Spleen (tissue), 13 donors: ENCODE measurements at places on chromosomes 2 and 18. TPM values are rescaled to one million over a fixed set of nuclear protein-coding genes. Genes with fewer than 3 reads are reported as not detected.

GRCh38 chr18:59848002-59848401 is 51.8 kb upstream of the PMAIP1 start:
- H3K27me3 ChIP-seq = no peaks in the 10 kb centered on the region
- no peaks in the 10 kb centered on the region for H3K36me3 ChIP-seq
- H3K4me1 ChIP-seq = peaks cover 21% of the 10 kb centered on the region
- H3K27ac ChIP-seq = no peak overlapping the region
- no peak for DNase-seq
- no peak overlapping the region for H3K4me3 ChIP-seq

DNA sequence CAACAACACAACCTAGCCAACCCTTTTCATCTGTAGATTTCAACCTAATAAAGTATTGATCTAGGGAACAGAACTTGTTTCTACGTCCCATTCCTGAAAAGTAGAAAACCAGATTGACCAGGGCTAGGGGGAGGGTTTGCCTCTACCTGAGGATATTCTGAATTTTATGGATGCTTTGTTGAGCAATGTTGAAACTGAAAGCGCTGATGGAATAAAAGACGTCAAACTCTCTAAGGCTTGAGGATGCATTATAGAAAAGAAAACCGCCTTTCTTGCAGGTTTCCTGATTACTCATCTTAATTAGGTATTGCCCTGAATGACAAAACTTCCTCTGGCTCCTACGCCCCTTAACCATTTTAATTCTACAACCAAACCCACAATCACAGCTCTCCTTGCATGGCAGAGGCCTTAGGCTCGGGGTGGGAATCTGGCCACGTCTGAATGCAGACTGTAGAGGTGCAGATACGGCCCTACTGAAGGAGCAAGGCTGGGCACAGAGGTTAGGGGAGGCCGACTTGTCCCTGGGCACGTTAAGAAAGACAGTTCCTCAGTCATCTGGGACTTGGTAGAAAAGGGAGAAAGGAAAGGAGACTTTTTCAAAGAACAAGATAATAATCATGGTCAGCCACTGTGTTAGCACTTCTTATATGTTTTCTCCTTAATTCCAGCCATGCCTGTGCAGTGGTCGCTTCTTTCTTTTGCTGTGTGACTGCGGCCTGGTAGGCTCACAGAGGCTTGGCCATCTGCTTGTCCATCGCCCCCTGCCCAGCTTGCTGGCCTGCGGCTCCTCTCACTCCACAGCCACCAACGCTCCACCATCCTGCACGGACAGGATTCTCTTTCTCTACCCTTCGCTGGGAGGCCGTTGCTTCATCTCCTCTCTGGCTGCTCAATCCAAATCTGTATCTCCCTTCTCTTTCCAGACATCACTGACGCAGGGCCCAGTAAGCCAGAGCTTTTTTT is 209.5 kb downstream of the VAPA start:
- no peaks in the 10 kb centered on the region for H3K27me3 ChIP-seq
- H3K27ac ChIP-seq = no peak overlapping the region
- no peak for DNase-seq

- H3K4me3 ChIP-seq = no peak overlapping the region
- no peak overlapping the region for H3K27ac ChIP-seq
- no peaks in the 10 kb centered on the region for H3K4me1 ChIP-seq
- H3K36me3 ChIP-seq = no peaks in the 10 kb centered on the region
- no peaks in the 10 kb centered on the region for H3K27me3 ChIP-seq
These were observed 77.2 kb upstream of the ST6GAL2 start for GRCh38 chr2:106963156-106963555.

- H3K27me3 ChIP-seq = peaks cover 27% of the 10 kb centered on the region
- no peak for DNase-seq
- H3K4me3 ChIP-seq = no peak overlapping the region
- peak overlapping the region; percentile 10 for H3K27ac ChIP-seq
These were observed 10.2 kb upstream of the SPATA3 start for GRCh38 chr2:230985519-230986231.

GRCh38 chr2:65062843-65063825 is 6.9 kb downstream of the CEP68 start:
- no peaks in the 10 kb centered on the region for H3K27me3 ChIP-seq
- H3K27ac ChIP-seq = no peak overlapping the region
- H3K4me1 ChIP-seq = peaks cover 30% of the 10 kb centered on the region
- H3K36me3 ChIP-seq = no peaks in the 10 kb centered on the region
- no peak overlapping the region for H3K4me3 ChIP-seq
- DNase-seq = no peak

DNA sequence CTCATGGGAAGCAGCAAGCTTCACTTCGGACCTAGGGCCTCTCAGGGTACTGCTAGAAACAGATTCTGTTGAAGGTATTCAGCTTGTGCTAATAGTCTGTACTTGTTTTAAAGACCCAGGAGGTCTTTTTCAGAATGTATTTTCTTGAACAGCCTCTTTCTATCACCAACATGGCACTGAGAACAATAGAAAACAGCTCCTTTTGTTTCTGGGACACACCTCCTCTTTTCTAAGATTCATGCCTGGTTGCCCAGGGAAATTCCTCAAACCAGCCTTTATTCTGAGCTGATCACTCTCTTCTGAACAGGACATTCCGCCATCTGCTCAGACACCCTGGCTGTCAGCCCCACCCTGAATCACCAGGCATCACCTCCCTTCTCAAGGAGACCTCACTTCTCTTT is 389.6 kb downstream of the TGIF1 start:
- no peaks in the 10 kb centered on the region for H3K36me3 ChIP-seq
- H3K27me3 ChIP-seq = no peaks in the 10 kb centered on the region
- H3K4me1 ChIP-seq = no peaks in the 10 kb centered on the region
- H3K27ac ChIP-seq = no peak overlapping the region
- no peak for DNase-seq
- H3K4me3 ChIP-seq = no peak overlapping the region

DNA sequence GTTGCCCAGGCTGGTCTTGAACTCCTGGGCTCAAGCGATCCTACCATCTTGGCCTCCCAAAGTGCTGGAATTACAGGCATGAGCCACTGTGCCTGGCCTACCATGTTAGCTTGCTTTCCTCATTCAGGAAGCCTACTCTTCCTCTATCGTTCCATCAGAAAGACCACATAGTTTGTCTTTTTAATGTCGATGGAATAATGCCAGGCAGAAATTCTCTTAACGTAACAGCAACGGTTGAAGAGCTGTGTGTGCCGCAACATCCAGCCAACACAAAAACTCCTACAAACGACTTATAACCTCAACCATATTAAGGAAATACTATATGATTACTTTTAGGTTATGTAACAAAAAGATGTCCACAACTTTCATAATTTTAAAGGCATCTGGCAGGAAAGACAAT is 10.5 kb downstream of the ITGB1BP1 start:
- no peaks in the 10 kb centered on the region for H3K27me3 ChIP-seq
- no peak for DNase-seq
- no peak overlapping the region for H3K27ac ChIP-seq

DNA sequence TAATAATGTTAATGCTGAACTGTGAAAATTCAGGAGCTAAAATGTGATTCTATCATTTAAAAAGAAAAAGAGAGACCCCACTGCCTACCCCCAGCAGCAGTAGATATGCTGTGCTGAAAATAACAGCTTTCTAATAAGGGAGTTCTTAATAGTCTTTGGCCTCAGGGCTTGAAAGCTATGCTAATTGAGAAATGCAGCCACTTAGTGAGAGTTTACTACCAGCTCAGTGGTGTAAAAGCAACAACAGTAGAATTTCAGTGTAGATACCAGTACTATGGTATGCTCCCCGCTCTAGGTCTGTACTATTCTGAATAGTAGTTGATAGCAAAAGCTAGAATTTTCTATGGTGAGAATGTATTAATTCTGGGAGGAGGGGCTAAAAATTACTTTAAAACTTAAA is 303.1 kb upstream of the VWC2L start:
- no peaks in the 10 kb centered on the region for H3K27me3 ChIP-seq

DNA sequence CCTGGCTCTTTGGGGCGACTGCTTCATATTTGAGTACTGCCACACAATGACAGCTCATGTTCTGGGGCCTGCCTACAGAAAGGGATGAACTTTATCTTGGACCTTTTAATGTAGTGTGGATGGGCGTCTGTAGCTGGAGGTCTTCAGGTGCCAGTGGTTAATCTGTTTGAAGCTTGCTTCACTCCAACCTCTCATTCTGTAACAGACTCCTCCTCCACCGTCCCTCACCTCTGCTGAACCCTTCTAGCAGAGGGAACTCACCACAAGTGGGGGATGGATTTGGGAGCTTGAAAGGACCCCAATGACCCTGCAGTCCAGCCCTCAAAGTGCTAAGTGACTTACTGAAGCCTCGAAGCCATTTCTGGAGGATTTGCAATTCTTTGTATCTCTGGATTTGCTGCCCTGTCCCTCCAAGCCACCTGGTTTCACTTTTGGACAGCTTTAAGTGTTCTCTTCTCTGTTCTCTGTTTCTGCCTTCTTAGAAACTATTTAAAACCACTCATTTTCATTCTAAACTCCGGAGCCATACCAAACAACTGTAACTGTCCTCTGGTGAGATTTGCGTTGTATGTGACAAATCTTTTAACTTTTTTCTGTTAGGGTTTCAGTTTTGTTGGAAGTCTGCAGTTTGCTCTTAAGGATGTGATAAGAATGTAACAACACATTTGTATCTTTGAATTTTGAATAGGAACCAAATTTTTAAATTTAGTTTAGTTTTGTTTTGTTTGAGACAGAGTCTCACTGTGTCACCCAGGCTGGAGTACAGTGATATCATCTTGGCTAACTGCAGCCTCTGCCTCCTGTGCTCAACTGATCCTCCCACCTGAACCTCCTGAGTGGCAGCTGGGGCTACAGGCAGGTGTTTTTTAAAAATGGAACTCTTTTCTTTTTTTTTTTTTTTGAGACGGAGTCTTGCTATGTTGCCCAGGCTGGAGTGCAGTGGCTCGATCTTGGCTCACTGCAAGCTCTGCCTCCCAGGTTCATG is 37.0 kb upstream of the CASP8 start:
- DNase-seq = no peak
- no peaks in the 10 kb centered on the region for H3K4me1 ChIP-seq

DNA sequence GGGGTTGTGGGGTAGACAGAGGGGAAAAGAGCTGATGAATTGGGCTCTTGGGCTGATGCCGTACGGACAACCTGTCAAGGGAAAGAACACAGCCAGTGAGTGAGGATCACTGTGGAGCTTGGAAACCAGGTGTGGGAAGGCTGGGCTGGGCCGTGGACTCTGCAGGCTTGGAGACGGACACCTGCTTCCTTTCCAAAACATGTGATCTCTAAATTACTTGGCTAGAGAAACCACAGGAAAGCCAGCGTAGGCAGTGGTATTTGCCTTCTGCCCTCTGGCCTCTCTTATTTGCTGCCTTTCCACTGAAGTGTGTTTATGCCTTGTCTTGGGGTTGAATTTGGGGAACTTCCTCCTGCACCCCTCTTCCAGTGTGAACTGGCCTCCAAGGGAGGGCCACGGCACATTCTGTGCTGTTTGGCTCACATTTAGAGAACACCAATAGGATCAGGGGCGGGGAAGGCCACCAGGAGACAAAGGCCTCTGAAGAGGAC is 267.7 kb downstream of the PRKCE start:
- H3K27ac ChIP-seq = peak overlapping the region; percentile 64
- no peaks in the 10 kb centered on the region for H3K27me3 ChIP-seq
- no peak overlapping the region for H3K4me3 ChIP-seq
- no peak for DNase-seq

DNA sequence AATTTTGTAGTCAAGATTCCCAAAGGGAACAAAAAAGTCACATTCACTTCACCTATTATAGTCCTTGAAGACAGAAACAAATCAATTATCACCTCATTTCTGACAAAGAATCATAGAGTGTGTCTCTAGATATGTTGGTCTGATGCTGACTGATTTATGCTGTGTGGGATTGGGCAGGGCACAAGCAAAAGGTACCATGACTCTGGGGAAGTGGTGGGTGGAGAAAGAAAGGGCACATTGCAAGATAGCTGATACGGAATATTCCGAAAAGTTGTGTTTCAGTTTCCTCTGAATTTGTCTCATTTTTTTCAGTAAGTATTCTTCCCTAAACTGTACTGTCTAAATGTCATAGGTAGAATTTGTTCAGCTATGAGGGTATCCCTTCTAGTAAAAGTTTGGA is 268.0 kb downstream of the MREG start:
- H3K27ac ChIP-seq = no peak overlapping the region
- H3K4me1 ChIP-seq = no peaks in the 10 kb centered on the region
- no peak for DNase-seq
- H3K4me3 ChIP-seq = no peak overlapping the region
- H3K27me3 ChIP-seq = no peaks in the 10 kb centered on the region

- no peak for DNase-seq
- H3K36me3 ChIP-seq = no peaks in the 10 kb centered on the region
- no peaks in the 10 kb centered on the region for H3K4me1 ChIP-seq
These were observed 59.9 kb downstream of the SUMO1 start for GRCh38 chr2:202178346-202178958.

GRCh38 chr2:68951899-68952298 is 794 bp downstream of the GKN2 start:
- H3K4me3 ChIP-seq = no peak overlapping the region
- H3K27me3 ChIP-seq = no peaks in the 10 kb centered on the region
- no peak overlapping the region for H3K27ac ChIP-seq

DNA sequence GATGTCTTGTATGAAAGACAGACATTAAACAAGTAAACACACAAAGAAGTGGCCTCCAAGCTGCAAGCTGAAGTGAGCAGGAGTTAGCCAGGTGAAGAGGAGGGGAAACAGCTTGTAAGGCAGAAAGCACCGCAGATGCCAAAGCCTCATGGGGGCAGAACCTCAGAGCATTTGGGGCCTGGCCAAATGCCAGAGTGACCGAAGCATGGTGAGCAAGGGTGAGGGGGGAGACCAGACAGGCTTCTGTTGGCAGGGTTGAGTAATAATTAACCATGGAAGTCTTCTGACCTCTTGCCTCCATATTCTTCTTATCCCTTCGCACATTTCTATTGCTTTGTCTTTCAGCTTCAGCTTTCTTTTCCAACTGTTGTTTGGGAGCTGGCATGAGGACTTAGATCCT is 5.6 kb downstream of the QPCT start:
- peaks cover 14% of the 10 kb centered on the region for H3K4me1 ChIP-seq
- no peaks in the 10 kb centered on the region for H3K36me3 ChIP-seq
- no peak for DNase-seq
- H3K4me3 ChIP-seq = no peak overlapping the region

DNA sequence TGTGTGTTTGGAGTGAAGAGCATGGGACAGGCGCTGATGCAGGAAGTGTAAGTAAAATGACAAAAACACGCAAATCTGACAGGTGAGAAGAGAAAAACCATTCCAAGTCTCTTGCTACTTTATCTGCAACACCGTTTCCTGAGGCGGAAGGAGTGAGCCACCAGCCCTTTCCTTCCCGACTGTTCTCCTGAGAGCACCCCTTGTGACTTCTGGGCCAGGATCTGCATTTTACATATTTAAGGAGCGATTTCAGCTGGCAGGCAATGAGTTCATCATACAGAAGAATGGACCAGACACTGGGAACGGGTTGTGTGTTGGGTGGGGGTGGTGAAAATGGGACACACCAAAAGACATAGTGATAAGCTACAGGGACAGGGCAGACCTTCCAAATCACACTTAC is 277.3 kb downstream of the TGIF1 start:
- no peak for DNase-seq
- H3K36me3 ChIP-seq = no peaks in the 10 kb centered on the region
- no peak overlapping the region for H3K4me3 ChIP-seq
- H3K27ac ChIP-seq = peak overlapping the region; percentile 2

- no peak for DNase-seq
- H3K27me3 ChIP-seq = peaks cover 18% of the 10 kb centered on the region
- H3K4me1 ChIP-seq = no peaks in the 10 kb centered on the region
- no peaks in the 10 kb centered on the region for H3K36me3 ChIP-seq
- H3K4me3 ChIP-seq = no peak overlapping the region
These were observed 367.8 kb downstream of the LRRTM1 start for GRCh38 chr2:79936715-79937114.

Gene ARL4C
- polyA plus RNA-seq = 24.4 TPM

Gene GPR75
- 0.93 TPM for polyA plus RNA-seq

Gene SCN9A
- polyA plus RNA-seq = 2.3 TPM

Gene LBX2
- polyA plus RNA-seq = 1.8 TPM
